Hypothalamus (tissue), 51 donors: ENCODE measurements at places on chromosomes 5 and 9.

GRCh38 chr5:126814721-126815404 is 37.9 kb downstream of the LMNB1 start:
- DNase-seq, result no peak

GRCh38 chr5:96776621-96777020 is 31.1 kb downstream of the ERAP1 start:
- DNase-seq, result no peak

DNA sequence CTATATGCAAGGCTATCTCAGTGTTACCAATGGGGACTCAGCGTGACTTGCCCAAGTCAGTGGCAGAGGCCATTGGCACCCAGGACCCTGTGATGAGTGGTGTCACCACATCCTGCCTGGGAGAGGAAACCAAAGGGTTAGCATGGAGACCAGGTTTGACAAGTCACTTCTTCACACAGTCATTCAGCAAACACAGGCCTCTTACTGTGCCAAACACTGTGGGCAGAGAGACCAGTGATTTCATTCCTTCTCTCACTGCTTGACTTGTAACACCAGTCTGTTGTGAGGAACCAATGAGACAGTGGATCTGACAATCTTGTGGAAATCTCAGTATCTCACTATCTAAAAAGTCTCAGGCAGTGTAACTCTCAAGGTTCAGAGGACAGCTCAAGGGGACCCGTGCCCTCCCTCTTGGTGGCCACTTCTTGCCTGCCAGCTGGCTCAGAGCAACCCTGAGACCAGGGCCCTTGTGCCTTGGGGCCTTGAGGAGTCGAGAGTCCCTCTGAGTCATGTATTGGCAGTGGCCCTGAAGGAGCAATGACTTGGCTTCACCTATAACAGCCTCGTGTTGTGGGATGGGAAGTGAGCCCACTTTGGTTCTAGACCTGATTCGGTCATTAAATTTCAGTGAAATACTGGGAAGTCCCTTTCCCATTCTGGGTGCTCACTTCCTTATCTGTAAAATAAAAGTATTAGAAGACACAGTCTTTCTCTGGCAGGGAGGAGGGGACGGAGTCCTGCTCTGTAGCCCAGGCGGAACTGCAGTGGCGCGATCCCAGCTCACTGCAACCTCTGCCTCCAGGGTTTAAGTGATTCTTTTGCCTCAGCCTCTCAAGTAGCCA is 1.6 kb downstream of the FABP6 start:
- no peak for DNase-seq

GRCh38 chr9:84068872-84069271 is 88.3 kb downstream of the RMI1 start:
- DNase-seq, result no peak

DNA sequence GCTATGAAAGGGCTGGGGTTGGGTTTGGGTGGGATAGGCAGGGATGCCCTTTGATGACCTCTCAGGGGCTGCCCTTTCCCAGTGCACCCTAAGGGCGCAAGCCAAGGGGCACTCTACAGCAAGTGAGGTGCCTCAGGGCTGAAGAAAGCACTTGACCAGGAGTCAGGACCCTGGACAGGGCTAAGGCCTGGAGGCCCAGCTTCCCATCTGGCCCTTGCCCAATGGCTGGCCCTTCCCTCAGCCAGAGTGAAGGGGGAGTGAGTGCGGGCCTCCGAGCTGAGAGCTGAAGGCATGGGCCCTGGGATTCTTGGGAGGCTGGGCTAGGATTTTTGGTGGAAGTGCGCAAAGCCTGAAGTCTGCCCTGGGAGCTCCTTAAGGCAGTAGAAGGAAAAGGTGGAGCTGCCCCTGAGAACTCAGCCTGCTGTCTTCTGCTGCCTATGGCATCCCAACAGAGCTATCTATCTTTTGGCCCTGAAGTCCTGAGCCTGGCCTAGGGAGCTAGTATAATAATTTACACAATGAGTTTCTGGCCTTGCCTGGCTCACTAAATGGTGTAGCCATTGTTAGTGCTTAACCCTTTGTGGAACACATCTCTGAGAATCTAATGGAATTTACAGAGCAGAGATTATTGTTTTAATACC is 16.4 kb downstream of the JADE2 start:
- no peak for DNase-seq

DNA sequence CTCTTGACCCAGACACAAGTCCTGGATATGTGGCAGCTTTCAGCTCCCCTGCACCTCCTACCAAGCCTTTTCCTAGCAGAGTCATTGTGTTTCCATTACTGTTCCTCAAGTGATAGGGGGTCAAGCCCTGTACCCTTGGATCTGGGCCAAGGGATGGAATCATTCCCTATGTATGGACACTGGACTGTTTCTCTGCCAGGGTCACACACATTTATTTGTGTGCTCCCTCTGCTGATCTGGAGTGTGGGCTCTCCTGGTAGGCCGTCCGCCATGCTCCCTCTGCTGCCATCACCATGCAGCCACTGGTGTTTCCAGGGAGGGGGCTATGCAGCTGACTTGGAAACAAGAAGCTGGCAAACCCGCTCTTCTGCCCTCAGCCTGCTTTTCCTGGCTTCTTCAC is 9.5 kb downstream of the GM2A start:
- DNase-seq, result no peak

DNA sequence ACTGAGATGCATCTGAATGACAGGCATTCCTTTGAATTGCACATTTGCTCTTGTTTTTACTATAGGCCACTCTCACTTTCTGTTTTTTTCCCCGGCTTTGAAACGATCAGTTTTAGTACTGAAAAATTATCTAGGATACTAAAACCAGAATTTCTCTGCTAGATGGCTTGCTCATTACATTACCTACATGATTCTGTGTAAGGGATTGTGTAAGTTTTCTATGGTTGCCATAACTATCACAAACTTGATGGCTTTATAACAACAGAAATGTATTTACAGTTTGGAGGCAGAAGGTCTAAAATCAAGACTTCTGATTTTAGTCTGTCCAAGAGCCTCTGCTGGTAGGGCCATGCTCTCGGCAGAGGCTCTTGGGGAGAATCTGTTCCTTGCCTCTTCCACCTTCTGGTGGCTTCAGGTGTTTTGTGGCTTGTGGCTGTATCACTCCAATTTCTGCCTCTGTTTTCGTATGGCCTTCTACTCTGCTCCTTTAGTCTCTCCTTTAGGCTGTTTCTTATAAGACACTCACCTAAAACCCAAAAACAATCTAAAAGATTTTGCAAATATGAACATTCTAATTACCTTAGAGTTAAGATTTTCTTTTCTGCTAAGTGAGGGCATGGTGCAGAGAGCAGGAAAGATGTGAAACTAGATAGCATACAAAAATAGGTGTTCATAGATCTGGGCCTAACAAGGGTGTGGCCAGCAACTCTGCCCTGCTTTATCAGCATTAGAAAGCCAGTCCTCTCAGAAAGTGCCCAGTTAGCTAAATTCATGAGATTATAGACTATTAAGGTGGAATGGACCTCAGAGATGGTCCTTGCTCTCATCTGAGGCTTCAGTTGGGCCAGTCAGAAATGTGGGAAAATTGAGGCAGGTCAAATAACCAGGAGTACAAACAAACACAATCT is 93.3 kb upstream of the CDKN2B start:
- no peak for DNase-seq

GRCh38 chr5:166178411-166179080 is 2112.9 kb upstream of the WWC1 start:
- DNase-seq, result no peak

GRCh38 chr5:142544946-142545649 is 140.8 kb downstream of the FGF1 start:
- DNase-seq, result no peak

DNA sequence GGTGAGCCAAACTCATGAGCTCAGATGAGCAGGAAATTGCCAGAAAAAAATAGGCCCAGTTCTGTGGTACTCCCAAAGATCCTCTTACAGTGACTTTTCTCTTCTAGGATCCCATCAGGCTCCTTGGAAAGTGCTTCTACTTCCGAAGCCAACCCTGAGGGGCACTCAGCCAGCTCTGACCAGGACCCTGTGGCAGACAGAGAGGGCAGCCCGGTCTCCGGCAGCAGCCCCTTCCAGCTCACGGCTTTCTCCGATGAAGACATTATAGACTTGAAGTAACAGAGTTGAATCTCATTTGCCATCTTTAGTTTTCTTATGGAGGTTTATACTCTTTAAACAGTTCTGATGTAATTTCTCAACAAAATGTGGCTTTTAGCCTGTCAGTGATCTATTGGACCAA is 4.0 kb upstream of the SLC2A8 start:
- DNase-seq, result no peak
